Bronchial epithelial cell (primary cell): ENCODE measurements at places on chromosomes 12 and 14.

GRCh38 chr12:80567401-80567800 lies 123.4 kb downstream of the PTPRQ start:
- peak; percentile 72 for DNase-seq

DNA sequence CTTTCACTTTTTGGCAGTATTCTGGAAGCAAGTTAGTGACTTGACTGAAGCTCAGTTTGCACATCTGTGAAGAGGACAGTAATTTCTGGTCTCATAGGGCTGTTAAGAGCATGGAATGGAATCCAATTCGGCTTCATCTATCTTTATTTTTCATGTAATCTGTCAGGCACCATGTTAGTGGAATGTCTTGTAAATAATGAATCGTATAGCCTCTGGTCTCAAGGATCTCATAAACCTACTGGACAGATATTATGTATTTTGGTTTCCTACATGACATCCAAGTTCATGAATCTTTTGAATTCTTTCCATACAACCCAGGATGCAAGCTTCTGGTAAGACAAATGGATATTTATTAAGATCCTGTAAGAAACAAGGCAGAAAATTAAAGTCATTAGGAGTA lies 24.0 kb downstream of the TMTC2 start:
- no peak for DNase-seq

DNA sequence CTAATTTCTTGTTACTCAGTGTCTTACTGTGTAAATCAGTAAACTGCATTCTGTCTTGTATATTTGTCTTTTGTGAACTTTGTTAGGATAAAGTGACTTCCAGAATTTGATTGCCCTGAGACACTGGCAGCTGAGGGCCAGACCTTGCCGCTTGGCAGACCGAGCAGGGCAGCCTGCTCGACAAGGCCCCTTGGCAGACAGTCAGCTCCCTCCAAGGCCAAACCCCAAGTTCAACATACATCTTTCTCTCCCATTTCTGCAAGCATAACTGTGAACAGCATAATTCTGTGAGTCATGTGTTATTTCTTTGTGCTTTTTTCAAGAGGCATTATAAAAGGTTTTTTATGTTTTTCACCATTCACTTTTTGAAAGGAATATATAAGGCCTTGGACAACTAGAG lies 39.2 kb upstream of the BMAL2 start:
- DNase-seq = no peak

GRCh38 chr12:124632519-124632984 lies 65.1 kb upstream of the NCOR2 start:
- no peak for DNase-seq

DNA sequence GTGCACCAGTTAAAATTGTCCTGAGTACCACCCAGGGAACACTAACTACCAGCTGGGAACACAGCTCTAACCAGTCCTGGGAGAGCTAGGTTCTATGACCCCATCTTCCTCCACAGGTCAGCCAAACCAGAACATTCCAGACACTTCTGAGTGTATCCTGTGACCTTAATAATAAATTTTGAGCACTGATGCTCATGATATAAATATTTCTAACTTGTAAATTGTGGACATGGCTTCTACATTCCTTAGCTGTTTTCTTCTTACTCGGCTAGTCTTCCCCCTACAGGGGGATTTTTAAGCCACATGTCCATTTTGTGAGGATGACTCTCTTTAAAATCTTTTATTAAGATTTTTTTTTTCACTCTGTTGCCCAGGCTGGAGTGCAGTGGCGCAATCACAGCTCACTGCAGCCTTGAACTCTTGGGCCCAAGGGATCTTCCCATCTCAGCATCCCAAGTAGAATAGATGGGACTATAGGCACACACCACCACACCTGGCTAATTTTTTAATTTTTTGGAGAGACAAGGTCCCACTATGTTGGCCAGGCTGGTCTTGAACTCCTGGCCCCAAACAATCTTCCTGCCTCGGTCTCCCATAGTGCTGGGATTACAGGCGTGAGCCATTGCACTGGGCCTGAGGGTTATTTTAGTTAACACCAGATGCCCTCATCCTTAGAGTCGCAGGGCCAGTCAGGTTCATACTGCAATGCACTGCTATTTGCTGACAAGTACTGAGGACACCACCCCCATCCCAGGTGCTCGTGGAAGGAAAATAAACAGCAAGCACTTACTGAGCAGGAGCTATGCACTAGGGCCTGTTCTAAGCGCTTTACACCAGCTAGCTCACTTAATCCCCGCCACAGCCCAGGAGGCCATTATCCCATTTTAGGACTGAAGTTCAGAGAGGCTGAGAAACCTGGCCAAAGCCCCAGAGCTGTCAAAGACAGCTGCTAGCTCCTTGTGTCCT lies 142.6 kb upstream of the NCOR2 start:
- DNase-seq = no peak

GRCh38 chr12:15774819-15775218 lies 14.4 kb downstream of the EPS8 start:
- no peak for DNase-seq

GRCh38 chr12:115588131-115588530 lies 689.4 kb downstream of the MED13L start:
- DNase-seq = no peak

DNA sequence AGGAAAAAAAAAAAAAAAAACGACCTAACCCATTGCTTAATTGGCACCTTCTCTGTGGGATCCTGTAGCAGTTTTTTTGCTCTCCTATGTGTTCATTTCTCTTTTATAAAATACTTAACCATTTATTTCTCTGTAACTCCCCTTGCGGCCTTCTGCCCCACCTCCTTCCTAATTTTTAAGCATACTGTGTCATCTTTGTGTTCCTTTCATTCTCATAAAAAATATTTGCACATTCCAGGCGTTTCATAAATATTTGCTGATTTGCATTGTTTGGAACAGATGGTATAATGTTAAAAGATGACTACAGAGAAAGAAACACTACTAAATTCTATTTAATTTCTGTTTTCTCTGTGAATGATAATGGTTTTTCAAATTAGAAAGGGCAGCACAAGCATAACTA lies 77.9 kb downstream of the NPAS3 start:
- DNase-seq = no peak

GRCh38 chr14:67410313-67410712 lies 1.7 kb downstream of the PLEK2 start:
- peak; percentile 27 for DNase-seq

- peak; percentile 87 for DNase-seq
These were observed 69.4 kb downstream of the ARMH4 start for GRCh38 chr14:58082491-58083098.

DNA sequence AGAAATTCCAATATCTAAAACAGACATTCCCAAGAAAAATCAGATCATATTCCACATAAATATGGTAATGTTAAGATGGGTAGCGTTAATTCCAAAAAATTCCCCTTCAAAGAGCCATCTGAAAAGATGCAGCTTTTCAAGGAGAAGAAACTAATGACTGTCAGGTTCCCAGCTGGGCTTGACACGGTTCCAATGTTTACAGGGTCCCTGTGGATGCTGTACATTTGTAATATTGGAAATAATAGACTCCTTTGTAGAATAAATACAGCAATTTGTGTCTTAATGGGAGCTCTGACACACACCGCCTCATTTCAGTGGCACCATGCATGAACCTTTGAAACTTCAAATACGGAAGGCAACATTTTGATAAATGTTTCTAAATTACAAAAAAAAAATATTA lies 140.6 kb downstream of the ITPR2 start:
- DNase-seq = no peak

GRCh38 chr14:93099196-93099595 lies 16.5 kb downstream of the ITPK1 start:
- DNase-seq = no peak

- DNase-seq = peak; percentile 83
These were observed 15.9 kb downstream of the TAOK3 start for GRCh38 chr12:118356809-118357256.

GRCh38 chr14:89226801-89227495 lies 190.1 kb downstream of the FOXN3 start:
- DNase-seq = no peak

DNA sequence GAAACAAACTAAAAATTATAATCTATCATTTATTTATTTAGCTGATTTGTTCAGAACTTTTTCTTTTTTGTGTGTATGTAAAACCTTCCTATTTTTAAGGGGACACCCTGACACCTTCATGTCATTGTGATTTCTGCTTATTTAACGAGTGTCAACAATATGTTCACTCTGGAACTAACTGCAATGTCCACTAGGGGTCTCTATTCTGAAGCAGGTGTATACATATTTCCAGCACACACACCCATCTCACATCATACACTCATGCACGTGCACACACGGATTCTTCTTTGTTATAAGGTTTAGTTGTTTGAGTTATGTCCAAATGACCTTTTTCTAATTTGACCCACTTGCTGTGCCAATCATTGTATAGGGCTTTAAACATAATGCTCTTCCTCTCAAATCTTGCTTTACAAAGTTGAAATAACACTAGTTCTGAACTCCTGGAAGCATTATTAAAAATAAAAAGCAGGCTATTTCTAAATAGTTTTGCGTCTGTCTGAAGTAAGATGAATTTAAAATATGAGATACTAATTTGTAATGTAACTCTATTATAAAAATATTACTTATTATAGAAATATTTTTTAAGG lies 15.5 kb downstream of the E2F7 start:
- DNase-seq = peak; percentile 81

GRCh38 chr14:95464514-95464913 lies 51.9 kb downstream of the SYNE3 start:
- DNase-seq = no peak

- no peak for DNase-seq
These were observed 285.2 kb upstream of the SYT10 start for GRCh38 chr12:33724867-33725266.

DNA sequence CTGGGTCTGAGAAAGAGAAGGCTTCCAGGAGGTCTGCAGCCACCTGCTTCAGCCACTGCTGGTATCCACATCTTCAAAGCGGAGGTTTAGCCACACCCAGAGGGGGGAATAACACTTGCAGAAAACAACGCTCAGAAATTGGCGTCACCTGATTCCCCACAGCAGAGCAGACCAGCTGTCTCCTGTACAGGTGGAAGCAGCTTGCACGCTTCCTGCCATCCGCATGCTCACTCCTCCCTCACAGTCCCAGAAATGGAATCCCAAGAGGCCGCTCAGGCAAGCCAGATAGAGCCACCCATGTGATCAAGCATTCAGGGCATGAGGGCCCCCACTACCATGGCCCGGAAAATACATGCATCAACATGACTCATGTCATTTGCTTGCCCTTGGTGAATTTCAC lies 112.2 kb upstream of the DIO3 start:
- no peak for DNase-seq

DNA sequence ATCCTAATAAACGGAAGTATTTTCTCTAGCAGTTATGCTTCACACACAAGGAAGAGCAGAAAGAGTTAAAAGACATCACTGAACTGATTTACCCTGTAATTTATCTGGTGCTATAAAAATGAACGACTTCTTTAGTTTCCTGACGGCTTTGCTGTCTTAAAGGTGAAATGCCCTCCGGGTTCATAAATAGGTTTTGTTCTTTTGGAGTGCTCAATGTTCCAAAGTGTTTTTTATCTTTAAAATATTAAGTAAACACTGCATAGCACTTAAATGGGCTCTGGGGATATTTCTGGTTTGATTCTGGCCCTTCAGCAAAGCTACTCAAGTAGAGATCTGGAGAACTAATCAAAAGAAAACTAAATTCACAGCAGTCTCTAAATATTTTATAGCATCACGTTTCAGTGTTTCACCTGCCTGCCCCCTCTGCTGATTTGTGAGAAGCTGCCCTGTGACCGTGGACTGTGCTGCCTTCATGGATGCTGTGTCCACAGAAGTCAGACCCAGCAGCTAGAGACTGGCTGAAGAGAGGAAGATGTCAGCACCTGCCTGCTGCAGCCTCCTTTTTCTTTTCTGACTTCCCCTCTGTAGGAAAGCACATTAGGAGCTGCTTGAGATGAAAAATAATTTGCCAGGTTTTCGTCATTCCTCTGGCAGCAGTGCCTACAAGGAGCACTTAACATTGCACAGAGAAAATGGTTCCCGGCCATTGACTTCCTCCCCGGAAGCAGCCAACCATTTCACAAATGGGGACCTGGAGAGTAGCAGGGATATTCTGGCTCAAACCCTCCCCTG lies 205.1 kb upstream of the FSCB start:
- DNase-seq = no peak

DNA sequence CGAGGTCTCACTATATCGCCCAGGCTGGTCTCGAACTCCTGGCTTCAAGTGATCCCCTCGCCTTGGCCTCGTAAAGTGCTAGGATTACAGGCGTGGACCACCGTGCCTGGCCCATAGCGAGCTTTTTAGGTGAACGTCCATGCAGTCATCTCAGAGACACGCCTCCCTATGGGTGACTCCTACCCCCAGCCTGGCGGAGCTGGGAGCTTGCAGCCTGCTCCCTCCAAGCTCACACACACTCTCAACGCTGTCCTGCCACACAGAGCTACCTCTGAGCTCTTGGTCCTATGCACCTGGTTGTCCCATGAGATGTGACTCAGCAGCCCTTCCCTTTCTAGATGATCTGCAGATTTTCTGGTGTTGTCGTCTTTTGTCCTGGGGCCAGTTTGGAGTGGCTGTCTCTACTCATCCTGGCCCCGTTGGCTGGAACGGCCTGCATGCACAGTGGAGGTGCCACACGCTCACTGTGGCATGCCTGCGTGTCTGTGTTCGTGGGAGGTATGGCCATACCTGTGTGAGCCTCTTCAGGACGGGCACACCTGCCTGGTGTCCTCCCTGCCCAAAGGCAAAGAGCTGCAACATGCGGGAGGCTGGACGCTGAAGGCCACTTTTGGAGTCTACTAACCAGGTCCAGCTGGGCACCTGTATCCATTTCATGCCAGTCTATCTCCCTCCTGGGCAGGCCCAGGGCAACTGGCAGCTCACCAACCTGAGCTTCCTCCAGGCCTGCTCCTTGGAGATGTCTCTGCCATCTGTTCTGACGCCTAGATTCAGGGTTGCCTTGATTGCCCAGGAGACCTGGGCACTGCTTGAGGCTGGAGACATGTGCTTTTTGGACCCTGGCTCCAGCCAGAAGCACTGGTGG lies 18.1 kb downstream of the CABP1 start:
- no peak for DNase-seq

- no peak for DNase-seq
These were observed 26.2 kb downstream of the SUSD6 start for GRCh38 chr14:69637503-69638031.

DNA sequence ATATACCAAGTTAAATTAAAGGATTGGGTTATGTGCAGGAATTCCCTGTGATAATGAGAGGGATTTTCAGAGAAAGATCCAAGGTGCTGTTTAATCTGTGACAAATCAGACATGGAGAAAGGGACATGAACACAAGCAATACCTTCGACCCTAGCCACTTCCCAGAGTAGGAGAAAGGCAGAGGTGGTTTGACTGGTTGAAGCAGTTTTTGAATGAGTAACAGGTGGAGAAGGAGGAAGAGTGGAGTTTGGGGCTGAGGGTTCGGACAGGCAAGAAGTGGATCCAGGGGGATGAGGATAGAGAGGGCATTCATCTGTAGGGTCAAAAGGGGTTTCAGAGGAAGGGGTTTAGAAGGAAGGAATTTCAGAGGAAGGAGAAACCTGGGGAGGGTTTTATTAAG lies 27.4 kb upstream of the A2M start:
- no peak for DNase-seq

DNA sequence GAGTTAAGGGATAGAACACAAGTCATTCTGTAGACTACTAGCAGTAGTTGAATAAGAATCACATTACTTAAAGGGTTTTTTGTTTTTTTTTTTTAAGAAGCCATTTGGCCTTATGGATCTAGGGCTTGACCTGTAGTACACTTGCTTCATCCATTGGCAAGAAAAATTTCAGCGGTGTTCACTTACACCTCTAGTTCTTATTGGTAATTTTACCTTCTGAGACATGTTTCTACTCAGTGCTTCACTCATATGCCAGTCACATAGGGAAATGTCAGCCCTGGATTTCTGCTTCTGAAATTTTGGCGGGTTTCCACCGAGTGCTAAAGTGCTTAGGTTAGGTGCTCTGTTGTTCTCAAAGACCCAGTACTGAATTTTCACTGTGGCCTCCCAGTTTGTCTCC lies 72.9 kb downstream of the FRMD6 start:
- DNase-seq = no peak
